ENCODE measurements at places on chromosomes 13 and 19.

- no peak for DNase-seq
These were observed 141.8 kb downstream of the GPC5 start for GRCh38 chr13:91540158-91540736.

DNA sequence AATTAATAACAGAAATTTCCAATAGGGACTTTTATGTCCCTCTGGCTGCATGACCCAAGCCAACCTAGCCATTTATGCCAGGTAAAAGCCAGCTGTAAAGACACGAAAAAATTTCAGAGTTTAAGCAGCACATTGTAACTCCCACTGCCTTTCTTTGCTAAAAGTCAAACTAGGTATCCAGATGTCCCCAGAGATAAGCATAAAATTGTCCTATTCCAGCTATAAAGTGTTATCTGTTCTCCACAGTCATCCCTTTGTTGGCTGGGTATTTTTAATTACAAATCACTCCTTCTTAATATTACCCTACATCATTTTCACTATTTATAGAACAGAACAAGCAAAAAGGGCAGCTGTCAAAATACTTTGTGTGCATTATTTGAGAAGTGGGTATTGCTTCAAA, 3.2 kb upstream of the ZNF154 start:
- no peak for DNase-seq

DNA sequence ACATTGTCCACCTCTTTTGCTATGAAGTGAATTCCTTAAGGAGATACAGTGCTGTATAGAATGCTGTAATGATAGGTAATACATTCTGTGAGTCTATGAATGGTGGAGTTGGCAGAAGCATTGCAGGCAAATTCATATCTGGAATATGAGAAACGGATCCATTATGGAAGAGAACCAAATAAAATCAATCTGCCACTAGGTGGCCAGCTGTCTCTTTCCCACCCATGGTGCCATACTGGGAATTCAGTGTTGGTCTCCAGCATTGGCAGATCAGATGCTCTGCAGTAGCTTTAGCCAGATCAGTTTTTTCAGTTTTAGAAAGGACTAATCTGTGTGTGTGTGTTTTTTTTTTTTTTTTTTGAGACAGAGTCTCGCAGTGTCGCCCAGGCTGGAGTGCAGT, 27.6 kb downstream of the DNAJC3 start:
- DNase-seq, result no peak

- peak; percentile 34 for DNase-seq
These were observed 1.2 kb downstream of the DAPK3 start for GRCh38 chr19:3969435-3970312.

- no peak for DNase-seq
These were observed 22.6 kb downstream of the CEBPA start for GRCh38 chr19:33279430-33280350.

- no peak for DNase-seq
These were observed 7.1 kb upstream of the KLK14 start for GRCh38 chr19:51089786-51090185.

Data from femur (tissue), 1 donor.